ENCODE measurements at places on chromosomes 1 and 21. TPM values are rescaled to one million over a fixed set of nuclear protein-coding genes. Genes with fewer than 3 reads are reported as not detected.
A peak's percentile ranks its signal among the peaks of the same experiment; 100 is the strongest.

- peak overlapping the region; percentile 70 for H3K27ac ChIP-seq
- H3K27me3 ChIP-seq = no peaks in the 10 kb centered on the region
- peaks cover 22% of the 10 kb centered on the region for H3K4me1 ChIP-seq
- H3K36me3 ChIP-seq = no peaks in the 10 kb centered on the region
- DNase-seq = no peak
- peak overlapping the region; percentile 75 for H3K4me3 ChIP-seq
These were observed 859 bp downstream of the IFFO2 start for GRCh38 chr1:18955441-18956192.

The NKAIN1 gene
- total RNA-seq = 1.1 TPM

The OR2L5 gene
- not detected for total RNA-seq

The CDC20 gene
- 355 TPM for total RNA-seq

- no peak overlapping the region for H3K4me3 ChIP-seq
- no peaks in the 10 kb centered on the region for H3K36me3 ChIP-seq
- no peak for DNase-seq
- no peaks in the 10 kb centered on the region for H3K27me3 ChIP-seq
These were observed 57.2 kb upstream of the HMCN1 start for GRCh38 chr1:185676969-185677368.

The TMPRSS15 gene
- total RNA-seq = not detected

- H3K27ac ChIP-seq = no peak overlapping the region
- no peaks in the 10 kb centered on the region for H3K27me3 ChIP-seq
- H3K4me1 ChIP-seq = peaks cover 11% of the 10 kb centered on the region
- DNase-seq = no peak
- peaks cover 2% of the 10 kb centered on the region for H3K36me3 ChIP-seq
These were observed 74.9 kb downstream of the CCDC18 start for GRCh38 chr1:93255222-93256079.

The MPL gene
- total RNA-seq = not detected

GRCh38 chr1:171335964-171336363 is 22.0 kb downstream of the FMO4 start:
- H3K4me3 ChIP-seq = no peak overlapping the region
- H3K27me3 ChIP-seq = no peaks in the 10 kb centered on the region
- H3K36me3 ChIP-seq = no peaks in the 10 kb centered on the region
- H3K27ac ChIP-seq = no peak overlapping the region

The CD48 gene
- 0.20 TPM for total RNA-seq

The JAM2 gene
- 0.15 TPM for total RNA-seq

GRCh38 chr1:226659641-226660040 is 79.4 kb downstream of the ITPKB start:
- DNase-seq = no peak
- no peak overlapping the region for H3K27ac ChIP-seq
- H3K4me1 ChIP-seq = peaks cover 39% of the 10 kb centered on the region
- H3K4me3 ChIP-seq = no peak overlapping the region
- H3K27me3 ChIP-seq = no peaks in the 10 kb centered on the region

- H3K36me3 ChIP-seq = no peaks in the 10 kb centered on the region
- H3K27me3 ChIP-seq = no peaks in the 10 kb centered on the region
- DNase-seq = no peak
- no peak overlapping the region for H3K4me3 ChIP-seq
- H3K27ac ChIP-seq = no peak overlapping the region
- no peaks in the 10 kb centered on the region for H3K4me1 ChIP-seq
These were observed 886.2 kb downstream of the LTN1 start for GRCh38 chr21:28106370-28106890.

- H3K27me3 ChIP-seq = no peaks in the 10 kb centered on the region
- no peaks in the 10 kb centered on the region for H3K36me3 ChIP-seq
- H3K4me3 ChIP-seq = no peak overlapping the region
- no peaks in the 10 kb centered on the region for H3K4me1 ChIP-seq
- no peak for DNase-seq
These were observed 843.6 kb downstream of the ADGRL2 start for GRCh38 chr1:82644186-82644915.

GRCh38 chr1:36257375-36257767 is 33.1 kb downstream of the THRAP3 start:
- H3K27me3 ChIP-seq = no peaks in the 10 kb centered on the region
- H3K4me3 ChIP-seq = no peak overlapping the region
- H3K36me3 ChIP-seq = peaks cover 20% of the 10 kb centered on the region
- peaks cover 36% of the 10 kb centered on the region for H3K4me1 ChIP-seq
- peak overlapping the region; percentile 50 for H3K27ac ChIP-seq
- DNase-seq = no peak

DNA sequence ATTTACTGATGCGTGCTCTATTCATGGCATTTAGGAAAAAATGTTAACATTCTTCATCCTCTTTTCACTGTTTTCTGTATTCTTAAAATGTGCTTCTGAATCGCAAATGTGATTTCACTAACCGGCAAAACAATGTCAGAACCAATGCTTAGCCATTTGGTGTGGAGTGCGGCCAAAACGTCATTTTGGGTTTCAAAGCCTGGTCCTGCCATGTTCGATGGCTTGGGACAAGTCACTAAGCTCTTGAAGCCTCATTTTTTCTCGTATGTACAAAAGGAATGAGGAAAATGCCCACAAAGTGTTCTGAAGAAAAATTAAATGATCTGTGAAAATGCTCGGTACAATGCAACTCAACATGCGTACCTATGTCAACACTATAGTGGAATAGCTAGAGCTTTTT is 175.3 kb downstream of the APP start:
- H3K36me3 ChIP-seq = peaks cover 3% of the 10 kb centered on the region
- H3K27me3 ChIP-seq = no peaks in the 10 kb centered on the region
- H3K4me3 ChIP-seq = no peak overlapping the region

The KRTAP10-12 gene
- total RNA-seq = not detected

GRCh38 chr1:33032126-33032869 is 4.4 kb downstream of the AK2 start:
- peaks cover 12% of the 10 kb centered on the region for H3K4me1 ChIP-seq
- H3K4me3 ChIP-seq = no peak overlapping the region
- no peak for DNase-seq

The CTNNBIP1 gene
- 31.3 TPM for total RNA-seq

The KLHDC9 gene
- total RNA-seq = 1.4 TPM

- no peaks in the 10 kb centered on the region for H3K4me1 ChIP-seq
- H3K4me3 ChIP-seq = no peak overlapping the region
These were observed 280.4 kb downstream of the HLX start for GRCh38 chr1:221159608-221160007.

DNA sequence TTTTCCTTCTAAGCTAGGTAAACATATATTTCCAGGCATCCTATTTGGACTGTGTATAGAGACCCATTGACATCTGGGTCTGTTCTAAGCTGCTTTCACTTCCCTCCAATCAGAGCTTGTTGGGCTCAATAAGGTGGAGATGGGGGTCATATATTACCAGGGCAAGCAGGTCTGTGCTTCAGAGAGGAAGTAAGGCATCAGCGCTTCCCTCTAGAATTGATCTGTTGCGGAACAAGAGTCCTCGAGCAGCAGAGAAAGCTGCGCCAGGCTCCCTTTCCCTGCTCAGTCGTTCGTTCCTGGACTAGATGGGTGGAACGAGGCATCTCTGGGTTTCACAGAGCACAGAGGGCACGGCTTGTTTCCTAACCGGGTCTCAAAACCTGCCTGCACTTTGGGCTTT is 63.5 kb downstream of the DISC1 start:
- no peaks in the 10 kb centered on the region for H3K27me3 ChIP-seq
- H3K4me3 ChIP-seq = no peak overlapping the region
- no peak for DNase-seq
- no peaks in the 10 kb centered on the region for H3K36me3 ChIP-seq

DNA sequence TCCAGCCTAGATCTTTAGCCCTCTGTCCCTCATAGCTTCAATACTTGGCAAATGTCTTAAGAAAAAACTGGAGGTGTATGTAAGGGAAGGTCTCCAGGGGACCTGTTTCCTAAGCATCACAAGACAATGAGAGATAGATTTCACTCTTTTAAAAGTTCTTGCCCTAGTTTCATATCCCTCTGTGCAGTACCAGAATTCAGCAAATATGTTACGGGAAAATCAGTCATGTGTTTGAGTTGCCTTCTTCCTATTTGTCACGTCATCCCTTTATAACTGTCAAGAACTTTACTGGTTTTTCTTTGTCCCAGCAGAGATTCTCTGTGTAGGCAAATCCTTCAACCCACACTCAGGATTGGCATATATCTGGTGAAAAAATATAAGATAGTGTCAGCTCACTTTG is 32.3 kb downstream of the DNASE2B start:
- H3K27ac ChIP-seq = peak overlapping the region; percentile 44
- no peaks in the 10 kb centered on the region for H3K27me3 ChIP-seq
- no peak for DNase-seq
- peaks cover 17% of the 10 kb centered on the region for H3K36me3 ChIP-seq
- H3K4me1 ChIP-seq = peaks cover 62% of the 10 kb centered on the region
- no peak overlapping the region for H3K4me3 ChIP-seq
